ENCODE measurements at places on chromosomes 3 and 15.

- DNase-seq: no peak
Measured at GRCh38 chr3:43159876-43160255, 54.0 kb upstream of the POMGNT2 start.

- DNase-seq: no peak
Measured at GRCh38 chr3:128174675-128175590, 21.7 kb downstream of the EEFSEC start.

DNA sequence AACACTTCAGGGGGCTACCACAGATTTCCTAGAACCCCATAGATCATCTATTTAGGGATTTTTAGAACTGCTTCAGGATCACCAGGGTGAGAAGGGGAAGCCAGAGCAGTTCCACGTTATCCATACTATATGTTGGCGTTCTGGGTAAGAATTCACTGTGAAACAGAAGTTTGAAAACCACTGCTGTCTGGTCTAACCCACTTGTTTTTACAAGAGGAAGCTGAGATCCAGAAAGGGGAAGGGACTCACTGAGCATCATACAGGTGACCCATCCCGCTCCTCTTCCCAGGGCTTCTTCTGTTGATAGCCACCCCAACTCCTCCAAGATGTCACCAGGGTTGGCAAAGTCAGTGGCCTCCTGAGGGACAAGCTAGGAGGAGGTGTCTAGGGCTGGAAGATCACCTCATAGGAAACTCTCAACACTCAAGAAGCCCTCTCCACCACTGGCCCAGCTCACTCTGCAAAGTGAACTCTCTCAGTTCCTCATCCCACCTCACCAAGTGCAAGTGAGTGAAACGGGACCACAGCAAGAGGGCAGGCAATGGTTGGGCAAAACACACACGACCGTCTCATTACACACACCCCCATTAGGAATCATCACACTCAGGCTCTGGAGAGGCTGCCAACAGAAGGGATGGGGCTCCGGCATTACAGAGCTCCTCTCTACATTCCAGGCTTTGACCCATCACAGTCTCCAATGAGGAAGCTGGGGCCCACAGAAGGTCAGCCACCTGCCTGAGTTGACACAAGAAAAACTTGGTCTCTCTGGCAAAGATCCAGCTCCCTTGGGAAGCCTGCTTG, 1.8 kb downstream of the DAPK2 start:
- DNase-seq: no peak

DNA sequence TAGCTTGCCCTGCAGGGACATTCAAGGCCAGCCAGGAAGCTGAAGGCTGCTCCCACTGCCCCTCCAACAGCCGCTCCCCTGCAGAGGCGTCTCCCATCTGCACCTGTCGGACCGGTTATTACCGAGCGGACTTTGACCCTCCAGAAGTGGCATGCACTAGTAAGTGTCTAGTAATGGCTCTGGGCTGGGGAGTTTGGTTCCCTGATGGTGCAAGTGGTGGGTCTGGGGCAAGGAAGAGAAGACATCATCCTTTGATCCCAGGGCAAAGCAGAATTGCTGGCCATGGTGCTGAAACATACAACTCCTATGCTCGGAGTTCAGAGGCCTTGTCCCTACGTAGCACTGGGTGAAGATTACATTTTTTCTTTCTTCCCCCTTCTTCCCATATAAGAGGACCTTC, 311.4 kb downstream of the EPHB1 start:
- no peak for DNase-seq

GRCh38 chr3:13548696-13549622, at the start of gene FBLN2:
TSS of gene FBLN2 (plus strand) at chr3:13549125. CDS start at chr3:13570356, 21,231 bp downstream.
- no peak for DNase-seq

DNA sequence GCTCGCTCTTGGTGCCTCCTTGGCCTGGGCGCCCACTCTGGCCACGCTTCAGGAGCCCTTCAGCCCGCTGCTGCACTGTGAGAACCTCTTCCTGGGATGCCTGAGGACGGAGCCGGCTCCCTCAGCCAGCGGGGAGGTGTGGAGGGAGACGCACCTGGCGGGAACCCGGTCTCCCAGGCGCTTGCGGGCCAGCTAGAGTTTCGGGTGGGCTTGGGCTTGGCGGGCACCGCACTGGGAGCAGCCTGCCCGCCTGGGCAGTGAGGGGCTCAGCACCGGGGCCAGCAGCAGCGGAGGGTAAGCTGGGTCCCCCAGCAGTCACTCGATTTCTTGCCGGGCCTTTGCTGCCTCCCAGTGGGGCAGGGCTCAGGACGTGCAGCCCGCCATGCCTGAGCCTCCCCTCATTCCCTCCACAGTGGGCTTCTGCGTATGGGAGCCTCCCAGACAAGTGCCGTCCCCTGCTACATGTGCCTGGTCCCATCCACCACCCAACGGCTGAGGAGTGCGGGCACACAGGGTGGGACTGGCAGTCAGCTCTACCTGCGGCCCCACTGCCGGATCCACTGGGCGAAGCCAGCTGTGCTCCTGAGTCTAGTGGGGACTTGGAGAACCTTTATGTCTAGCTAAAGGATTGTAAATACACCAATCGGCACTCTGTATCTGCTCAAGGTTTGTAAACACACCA, 708.7 kb downstream of the VGLL3 start:
- DNase-seq: no peak

DNA sequence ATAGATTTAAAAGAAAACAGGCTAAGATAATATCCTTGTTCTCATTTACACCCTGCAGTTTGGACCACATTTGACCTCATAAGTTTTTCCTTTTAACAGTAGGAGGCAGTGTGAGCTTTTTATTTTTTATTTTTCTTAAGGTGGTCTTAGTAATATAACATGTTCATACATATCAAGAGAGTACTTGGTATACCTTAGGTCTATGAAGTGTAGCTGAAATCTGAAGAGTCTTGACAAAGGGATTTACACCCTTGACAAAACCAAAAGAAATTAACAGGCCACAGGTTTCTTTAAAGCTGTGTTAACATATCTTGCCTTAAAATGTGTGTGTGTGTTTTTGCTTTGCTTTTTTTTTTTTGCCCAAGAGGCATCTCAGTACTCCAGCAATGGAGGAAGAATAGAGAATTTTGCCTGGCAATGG, 3.2 kb downstream of the RAP2B start:
- no peak for DNase-seq

- peak; percentile 20 for DNase-seq
Measured at GRCh38 chr3:195876297-195877064, 31.9 kb downstream of the TNK2 start.

DNA sequence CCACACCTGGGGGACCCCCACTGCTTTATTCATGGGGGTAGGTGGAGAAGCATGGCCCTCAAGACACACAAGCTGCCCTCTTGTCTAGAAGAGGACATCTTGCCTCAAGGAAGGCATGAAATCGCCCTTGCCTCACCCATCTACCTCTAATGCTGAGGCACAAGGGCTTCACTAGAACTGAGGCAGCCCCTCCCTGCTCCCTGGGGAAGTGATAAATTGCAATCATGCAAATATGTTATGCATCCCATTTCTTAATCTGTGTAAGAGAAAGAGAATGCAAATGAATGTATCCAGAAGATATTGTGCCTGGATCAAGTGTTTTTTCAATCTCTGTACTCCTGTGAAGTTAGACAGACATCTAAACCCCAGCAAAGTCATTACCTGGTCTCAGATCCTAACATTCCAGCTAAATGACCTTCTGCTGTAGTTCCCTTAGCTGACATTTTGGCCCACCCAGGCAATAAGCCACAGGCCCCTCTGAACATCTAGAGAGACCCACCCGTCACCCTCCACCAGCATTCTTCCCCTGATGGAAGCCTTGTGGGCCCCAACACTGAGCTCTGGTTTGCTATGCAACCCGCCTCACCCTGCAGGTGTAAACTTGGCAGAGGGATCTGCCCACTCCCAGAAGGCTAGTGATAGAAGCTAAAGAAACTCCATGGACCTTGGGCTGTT, 53.8 kb downstream of the FAM174B start:
- no peak for DNase-seq

- DNase-seq: no peak
Measured at GRCh38 chr3:108673988-108674661, 83.1 kb downstream of the RETNLB start.

GRCh38 chr3:69105320-69105719, 17.1 kb downstream of the LMOD3 start:
- DNase-seq: no peak

- DNase-seq: peak; percentile 23
Measured at GRCh38 chr3:165206454-165207266, 10.5 kb upstream of the SLITRK3 start.

GRCh38 chr3:7506606-7507180, 645.8 kb downstream of the GRM7 start:
- DNase-seq: no peak

Data from stimulated activated CD4-positive, alpha-beta T cell treated with anti-CD3 and anti-CD28 coated beads, Interleukin-4, amount 100 ng/mL, for 24 hours (primary cell).